ENCODE measurements at places on chromosomes 16 and 17.

- peak; percentile 97 for DNase-seq
Measured at GRCh38 chr16:10971560-10971961, 27.2 kb downstream of the CLEC16A start.

GRCh38 chr17:65947831-65948230 lies 244.1 kb downstream of the CEP112 start:
- no peak for DNase-seq

DNA sequence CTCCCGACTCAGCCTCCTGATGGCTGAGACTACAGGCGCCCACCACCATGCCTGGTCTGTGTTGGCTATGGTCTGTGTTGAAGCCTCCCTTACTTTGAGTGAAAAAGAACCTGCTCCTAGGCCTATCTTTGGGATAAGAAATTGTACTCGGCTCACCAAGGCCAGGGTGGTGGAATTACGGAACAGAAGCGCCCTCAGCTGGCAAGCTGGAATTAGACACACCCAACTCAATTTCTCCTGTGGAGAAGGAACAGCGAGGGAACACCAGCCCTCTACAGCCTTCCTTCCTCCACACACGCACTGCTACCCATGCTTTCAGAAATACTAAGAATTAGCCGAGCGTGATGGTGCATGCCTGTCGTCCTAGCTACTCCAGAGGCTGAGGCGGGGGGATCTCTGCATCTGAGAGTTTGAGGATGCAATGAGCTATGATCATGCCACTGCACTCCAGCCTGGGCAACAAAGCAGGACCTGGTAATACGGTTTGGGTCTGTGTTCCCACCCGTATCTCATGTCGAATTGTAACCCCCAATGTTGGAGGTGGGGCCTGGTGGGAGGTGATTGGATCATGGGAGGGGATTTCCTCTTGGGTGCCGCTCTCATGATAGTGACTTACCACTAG lies 40.1 kb upstream of the RBBP6 start:
- peak; percentile 22 for DNase-seq

DNA sequence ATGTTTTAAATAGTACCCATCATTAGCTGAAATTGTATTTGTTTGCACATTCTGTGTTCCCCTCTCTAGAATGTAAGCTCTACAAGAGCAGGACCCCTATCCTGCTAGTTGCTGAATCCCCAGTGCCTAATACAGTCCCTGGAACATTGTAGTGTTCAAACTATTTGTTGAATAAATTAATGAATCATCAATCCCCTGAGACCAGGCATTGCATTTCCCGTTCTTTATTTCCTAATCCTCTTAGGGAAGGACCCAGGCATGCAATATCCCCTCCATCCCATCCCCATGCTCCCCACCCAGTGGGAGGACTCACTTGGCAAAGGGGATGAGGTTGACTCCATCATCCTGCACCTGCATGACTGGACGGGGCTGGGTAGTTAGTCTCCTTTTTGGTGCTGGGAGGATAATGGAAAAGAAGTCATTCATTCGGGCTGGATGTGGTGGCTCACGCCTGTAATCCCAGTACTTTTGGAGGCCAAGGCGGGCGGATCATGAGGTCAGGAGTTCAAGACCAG lies 3.2 kb downstream of the INCA1 start:
- DNase-seq = no peak

DNA sequence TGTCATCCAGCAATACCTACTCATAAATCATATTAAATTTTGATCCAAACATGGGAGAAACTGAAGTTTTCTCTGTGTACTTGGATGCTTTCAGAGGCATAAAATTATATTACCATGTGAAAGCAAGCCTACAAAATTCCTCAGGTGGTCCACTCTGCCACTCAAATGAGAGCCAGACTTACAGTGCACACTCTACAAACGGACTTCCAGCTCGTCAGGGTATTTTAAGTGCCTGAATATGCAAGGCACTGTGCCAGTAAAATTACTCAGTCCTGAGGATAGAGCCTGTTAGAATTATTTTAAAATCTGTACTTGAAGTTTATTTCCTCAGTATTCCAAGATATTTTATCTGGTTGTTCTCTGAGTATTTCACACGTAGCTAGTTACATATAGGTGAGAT lies 54.5 kb downstream of the TENT4B start:
- DNase-seq = peak; percentile 66

DNA sequence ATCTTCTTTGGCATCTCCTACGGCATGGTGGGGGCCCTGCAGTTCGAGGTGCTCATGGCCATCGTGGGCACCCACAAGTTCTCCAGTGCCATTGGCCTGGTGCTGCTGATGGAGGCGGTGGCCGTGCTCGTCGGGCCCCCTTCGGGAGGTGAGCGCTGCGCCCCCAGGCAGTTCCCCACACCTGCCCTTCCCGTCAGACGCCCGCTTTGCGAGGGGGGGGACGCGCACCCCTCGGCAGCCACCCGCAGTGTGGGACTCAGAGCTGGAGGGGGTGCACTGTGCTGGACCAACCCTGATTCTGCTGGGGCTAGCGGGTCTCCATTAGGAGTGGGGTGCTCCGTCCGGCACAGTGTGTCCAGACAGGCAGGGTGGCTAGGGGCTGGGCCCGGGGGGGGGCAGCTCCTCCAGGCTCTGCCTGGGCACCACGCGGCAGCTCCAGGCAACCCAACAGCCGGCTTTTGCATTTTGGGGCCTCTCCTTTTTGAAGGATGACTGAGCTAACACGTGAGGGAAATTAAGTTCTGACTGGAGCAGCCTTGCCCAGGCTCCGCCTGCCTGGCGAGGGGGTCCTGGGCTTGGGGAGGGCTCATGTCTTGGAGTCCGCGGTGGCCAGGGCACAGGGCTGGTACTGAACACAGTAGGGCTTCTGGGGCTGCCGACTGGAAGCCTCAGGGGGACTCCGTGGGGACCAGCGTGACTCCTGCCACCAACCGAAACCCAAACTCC lies 9.1 kb downstream of the SLC16A3 start:
- DNase-seq = no peak

GRCh38 chr17:64431534-64431933 lies 17.4 kb upstream of the MILR1 start:
- no peak for DNase-seq

DNA sequence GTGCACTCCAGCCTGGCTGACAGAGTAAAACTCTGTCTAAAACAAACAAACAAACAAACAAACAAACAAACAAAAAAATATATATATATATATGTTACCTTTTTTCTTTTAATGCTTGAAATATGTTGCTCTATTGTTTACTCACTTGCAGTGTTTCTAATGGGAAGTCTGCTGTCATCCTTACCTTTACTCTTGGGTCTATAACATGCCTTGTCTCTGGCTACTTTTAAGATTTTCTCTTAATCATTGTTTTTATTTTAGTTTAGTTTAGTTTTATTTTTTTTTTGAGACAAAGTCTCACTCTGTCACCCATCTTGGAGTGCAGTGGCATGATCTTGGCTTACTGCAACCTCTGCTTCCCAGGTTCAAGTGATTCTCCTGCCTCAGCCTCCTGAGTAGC lies 16.1 kb upstream of the TNRC6A start:
- no peak for DNase-seq

DNA sequence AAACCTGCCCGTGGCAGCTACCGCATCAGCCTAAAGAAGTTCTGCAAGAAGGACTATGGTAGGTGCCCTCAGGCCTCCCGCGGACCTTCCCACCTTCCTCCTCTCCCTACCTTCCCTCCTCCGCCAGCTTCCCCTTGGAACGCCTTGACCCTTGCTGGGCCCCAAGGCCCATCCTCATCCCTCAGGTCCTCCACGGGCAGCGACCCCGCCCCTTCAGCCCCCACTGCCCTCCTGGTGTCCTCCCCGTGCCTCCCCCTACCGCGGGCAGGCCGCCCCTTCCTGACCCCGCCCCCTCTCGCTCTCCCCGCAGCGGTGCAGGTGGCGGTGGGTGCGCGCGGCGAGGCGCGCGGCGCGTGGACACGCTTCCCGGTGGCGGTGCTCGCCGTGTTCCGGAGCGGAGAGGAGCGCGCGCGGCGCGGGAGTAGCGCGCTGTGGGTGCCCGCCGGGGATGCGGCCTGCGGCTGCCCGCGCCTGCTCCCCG lies 1.4 kb upstream of the TBC1D24 start:
- DNase-seq = no peak

- DNase-seq = peak; percentile 79
Measured at GRCh38 chr17:1515640-1516387, 598 bp downstream of the INPP5K start.

- DNase-seq = no peak
Measured at GRCh38 chr17:82690786-82691489, 7.6 kb downstream of the RAB40B start.

DNA sequence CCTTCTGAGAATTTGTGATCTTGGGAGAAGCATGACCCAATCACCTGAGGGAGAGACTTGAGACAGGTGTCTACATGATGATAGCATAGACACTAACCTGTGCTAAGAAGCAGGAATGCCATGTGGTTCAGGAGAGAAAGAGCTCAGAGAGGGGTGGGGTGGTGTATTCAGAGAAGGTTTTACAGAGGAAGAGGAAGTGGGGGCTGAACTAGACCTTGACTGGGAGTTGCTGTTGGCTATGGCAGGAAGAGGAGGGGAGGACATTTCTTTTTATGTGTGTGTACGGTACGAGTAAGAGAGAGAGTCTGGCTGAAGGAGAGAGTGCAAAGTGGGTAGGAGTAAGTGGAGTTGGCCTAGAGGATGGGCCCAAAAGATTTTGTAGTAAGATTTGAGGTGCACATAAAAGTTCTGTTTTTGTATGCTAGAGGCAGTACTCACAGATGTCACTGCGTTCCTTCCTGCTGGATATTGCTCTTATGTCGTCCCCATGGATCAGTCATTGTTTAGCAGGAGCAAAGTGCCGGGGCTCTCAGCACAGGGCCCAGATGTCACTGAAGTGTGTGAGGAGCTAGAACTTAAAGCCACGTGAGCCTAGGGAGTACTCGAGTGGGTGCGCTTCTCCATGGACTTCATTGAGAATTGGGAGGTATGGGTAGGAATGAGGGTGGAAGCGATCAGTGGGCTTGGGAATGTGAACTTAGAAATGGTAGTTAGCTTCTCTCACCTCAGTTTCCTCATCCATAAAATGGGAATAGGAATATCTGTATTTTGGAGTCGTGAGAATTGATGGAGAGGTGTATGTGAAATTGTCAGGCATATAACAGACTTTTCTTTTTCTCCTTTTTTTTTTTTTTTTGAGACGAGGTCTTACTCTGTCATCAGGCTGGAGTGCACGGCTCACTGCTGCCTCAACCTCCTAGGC lies 22.1 kb downstream of the SLC7A6 start:
- DNase-seq = no peak

GRCh38 chr16:27441276-27441675 lies 39.3 kb downstream of the IL21R start:
- no peak for DNase-seq

DNA sequence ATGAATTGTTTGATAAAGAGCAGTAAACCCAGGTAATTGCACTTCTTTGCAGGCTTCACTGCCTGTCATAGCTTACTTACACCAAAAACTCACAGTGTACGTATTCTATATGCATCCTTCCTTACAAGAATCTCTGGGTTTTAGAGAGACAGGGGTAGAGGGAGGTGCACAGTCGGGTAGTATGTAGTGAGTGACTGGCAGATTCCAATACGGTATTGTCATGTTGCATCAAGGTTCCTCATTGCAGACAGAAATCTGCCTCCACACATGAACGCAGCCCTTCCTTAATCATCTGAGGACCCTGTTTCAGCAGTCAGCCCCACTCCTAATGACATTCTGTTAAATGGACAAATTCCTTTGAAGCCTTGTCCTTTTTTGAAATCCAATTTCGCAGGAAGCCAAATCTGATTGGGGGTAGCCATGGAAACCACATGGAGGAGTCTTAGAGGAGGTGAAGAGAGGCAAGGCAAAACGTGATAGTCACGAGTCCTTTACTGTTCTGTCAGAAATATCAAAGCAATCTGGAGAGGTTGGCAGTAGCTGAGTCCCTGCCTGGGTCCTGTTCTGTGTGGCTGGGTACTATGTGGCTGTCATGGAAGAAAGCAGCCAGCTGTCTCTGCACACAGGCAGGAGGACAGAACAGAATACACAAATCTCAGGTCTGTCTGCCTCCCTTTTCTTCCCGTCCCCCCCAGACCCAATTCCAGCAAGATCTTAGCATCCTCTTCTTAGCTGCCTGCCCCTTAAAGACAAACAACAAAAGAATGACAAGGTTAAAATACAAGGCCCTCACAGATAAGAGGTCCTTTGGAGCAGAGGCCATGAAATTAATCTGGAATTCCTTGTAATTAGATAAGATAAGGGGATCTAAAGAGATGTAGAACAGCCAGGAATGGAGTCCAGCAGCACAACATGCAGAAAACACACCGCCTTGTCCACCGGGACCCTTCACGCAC lies 3.1 kb upstream of the SKAP1 start:
- no peak for DNase-seq

DNA sequence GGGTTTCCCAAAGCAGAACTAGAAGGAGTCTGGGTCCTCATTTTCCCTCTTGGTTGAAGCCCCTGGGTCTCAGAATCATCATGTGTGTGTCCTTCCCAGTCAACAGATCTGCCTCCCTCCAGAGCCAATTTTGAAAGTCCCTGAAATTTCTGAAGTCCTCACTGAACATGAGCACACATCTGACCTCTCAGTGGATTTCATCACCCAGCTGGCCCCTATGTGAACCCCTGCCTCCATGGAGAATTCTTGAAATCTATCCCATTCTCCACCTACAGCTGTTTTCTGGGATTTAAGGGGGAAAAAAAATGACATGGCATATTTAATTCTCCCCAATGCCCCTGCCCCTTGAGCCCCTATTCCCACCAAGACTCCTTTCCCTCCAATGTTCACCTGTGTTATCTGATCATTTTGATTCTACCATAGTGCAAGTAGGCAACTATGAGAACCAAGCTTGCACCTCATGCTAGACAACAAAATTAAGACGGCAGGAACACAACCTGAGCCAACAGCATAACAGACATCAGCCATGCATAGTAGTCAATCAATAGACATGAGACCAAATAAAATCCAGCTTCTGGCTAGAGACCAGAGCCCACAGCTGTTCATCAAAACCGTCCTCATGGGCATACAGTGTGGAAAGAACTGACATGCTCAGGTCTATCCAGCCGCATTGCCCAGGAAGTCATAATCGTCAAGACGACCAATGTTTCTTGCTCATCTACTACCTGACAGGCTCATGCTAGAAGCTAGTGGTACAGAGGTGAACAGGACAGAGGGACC lies 14.9 kb downstream of the SOX9 start:
- DNase-seq = peak; percentile 38

- no peak for DNase-seq
Measured at GRCh38 chr16:68078701-68079375, 6.3 kb upstream of the NFATC3 start.

DNA sequence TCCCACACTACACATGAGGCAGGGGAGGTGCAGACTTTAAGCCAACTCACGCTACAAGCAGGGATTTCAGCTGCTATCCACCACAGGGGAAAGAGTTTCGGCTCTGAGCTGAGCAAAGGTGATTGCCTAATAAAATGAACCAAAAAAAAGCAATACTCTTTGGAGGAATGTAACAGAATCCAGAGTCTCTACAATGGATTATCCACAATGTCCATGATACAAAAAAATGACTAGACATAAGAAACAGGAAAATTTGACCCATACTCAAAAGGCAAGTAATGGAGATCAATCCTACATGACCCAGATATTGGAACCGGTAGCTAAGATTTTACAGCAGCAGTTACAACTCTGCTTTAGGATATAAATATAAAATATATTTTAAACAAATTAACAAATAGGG lies 19.0 kb upstream of the TMEM204 start:
- no peak for DNase-seq

Data from fibroblast of lung (primary cell).